Activated CD4-positive, alpha-beta T cell treated with anti-CD3 and anti-CD28 coated beads, Interleukin-2, amount 50 U/mL, for 48 hours (primary cell): ENCODE measurements at places on chromosomes 12 and 14.
A peak's percentile ranks its signal among the peaks of the same experiment; 100 is the strongest.

DNA sequence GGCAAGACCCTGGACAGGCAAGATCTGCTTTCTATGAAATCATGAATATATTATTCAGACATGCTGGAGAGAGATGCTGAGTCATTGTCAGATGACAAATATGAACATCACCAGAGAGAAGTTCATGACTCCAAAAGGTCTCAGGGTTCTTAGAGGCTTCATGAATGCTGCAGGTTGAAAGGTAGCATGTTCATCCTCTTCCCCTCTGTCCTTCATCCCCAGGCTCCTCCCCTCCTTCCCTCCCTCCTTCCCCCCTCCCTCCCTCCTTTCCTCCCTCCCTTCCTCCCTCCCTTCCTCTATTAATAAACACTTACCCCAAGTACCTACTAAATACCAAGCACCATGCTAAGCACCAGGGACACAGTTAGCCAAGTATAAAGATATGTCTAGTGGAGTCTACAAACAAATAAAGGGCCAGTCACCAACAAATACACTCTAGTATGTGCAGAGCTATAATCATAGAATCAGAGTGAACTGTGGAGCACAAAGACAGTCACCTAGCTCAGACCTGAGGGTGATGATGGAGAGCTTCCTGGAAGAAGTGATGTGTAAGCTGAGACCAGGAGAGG is 46.2 kb downstream of the RPH3A start:
- no peak for DNase-seq

DNA sequence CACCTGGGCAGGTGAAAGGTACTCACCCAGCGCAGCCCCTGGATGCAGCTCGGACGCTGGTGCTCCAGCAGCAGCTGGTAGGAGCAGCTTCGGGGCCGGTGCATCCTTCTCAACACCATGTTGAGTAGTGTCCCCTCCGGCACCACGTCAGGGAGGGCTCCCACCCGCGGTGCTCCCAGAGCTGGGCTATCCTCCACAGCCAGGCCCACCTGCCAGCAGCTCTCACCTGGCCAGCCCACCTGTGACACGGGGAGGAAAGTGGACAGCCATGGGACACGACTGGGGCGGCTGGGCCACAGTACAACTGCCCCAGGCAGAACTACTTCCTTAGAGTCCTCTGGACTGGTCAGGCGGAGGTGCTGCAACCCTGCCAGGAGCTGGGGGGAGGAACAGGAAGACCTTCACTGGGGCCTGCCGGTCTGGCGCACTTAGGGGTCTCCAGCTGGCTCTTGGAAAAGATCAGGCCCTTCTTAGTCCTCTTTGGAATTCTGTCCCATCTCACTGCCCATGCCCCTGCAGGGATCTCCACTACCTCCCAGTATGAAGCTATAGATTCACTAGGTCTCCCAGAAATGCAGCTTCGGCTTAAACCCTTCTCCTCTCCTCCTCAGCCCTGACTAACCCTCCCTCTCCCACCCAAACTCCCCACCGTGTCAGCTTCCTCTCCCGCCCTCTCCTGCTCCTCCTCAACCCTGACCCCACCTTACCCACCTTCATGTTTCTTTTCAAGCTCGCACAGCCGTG is 668 bp downstream of the RAPGEF3 start:
- DNase-seq, result no peak

- DNase-seq, result peak; percentile 55
Measured at GRCh38 chr14:89750908-89751392, 203.6 kb downstream of the EFCAB11 start.

- no peak for DNase-seq
Measured at GRCh38 chr12:21453312-21453852, 15.9 kb downstream of the PYROXD1 start.

DNA sequence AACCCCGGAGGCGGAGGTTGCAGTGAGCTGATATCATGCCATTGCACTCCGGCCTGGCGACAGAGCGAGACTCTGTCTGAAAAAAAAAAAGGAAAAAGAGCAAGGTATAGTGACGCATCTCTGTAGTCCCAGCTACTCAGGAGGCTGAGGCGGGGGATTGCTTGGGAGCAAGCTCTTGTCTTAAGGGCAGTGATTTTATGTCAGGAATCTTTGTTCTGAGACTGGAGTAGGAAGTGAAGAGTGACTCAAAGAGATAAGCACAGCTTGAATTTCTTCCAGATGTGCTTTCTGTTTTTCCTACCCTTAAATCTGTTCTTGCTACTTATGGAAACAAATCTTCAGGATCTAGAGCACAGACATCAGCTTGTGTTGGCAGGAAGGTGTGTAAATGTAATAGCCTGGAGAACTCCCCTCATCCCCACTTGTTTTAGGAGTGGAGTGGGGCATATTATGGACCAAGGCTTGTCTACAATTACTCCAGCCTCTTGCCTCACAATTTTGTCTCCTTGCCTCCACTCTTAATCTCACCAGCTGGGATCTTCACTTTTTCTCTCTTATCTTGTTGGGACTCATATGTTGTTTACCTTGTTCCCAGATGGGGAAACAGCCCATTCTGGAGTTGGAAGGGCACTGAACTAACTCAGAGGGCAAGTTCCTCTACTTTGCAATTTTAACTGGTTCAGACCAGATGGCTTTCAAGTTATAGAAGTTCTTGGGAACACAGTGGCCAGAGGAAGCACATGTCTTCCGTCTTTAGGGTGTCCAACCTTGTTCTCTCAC is 7.5 kb downstream of the TMED2 start:
- DNase-seq, result no peak

DNA sequence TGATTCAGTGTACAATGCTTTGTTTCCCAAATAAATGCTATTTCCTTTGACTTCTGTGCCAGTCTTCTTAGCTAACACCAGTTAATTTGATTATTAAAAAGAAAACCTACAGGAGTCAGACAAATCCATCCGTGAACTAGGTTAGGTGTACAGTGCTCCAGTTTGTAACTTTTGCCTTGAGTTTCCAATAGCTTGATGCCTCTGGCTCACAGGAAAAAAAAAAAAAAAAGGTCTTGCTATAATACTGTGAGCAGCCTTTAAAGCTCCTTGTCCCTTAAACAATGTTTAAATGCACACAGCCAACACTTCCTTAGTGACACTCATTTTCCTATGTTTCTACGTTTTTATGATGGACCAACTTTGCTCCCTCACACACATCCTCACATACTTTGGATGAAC is 71.8 kb upstream of the TMX1 start:
- no peak for DNase-seq

- DNase-seq, result no peak
Measured at GRCh38 chr14:57480051-57480450, 13.6 kb downstream of the CCDC198 start.
